ENCODE measurements at places on chromosomes 1 and 21. TPM values are rescaled to one million over a fixed set of nuclear protein-coding genes. Genes with fewer than 3 reads are reported as not detected.

The PPIH gene
- total RNA-seq: 50.1 TPM

The SF3B4 gene
- 7.1 TPM for total RNA-seq

The SPATC1L gene
- total RNA-seq: 5.7 TPM

The SHE gene
- 8.2 TPM for total RNA-seq

The GCSAML gene
- total RNA-seq: 0.09 TPM

The PADI3 gene
- total RNA-seq: not detected

The CFAP74 gene
- not detected for total RNA-seq

The TLR5 gene
- total RNA-seq: 3.8 TPM

The PTPN22 gene
- total RNA-seq: 0.35 TPM

The FOXD2 gene
- 0.22 TPM for total RNA-seq

GRCh38 chr1:179318491-179318890, 24.9 kb downstream of the SOAT1 start:
- no peaks in the 10 kb centered on the region for H3K36me3 ChIP-seq
- H3K27ac ChIP-seq: no peak overlapping the region
- no peaks in the 10 kb centered on the region for H3K4me1 ChIP-seq
- peak; percentile 5 for DNase-seq
- no peak overlapping the region for H3K4me3 ChIP-seq

DNA sequence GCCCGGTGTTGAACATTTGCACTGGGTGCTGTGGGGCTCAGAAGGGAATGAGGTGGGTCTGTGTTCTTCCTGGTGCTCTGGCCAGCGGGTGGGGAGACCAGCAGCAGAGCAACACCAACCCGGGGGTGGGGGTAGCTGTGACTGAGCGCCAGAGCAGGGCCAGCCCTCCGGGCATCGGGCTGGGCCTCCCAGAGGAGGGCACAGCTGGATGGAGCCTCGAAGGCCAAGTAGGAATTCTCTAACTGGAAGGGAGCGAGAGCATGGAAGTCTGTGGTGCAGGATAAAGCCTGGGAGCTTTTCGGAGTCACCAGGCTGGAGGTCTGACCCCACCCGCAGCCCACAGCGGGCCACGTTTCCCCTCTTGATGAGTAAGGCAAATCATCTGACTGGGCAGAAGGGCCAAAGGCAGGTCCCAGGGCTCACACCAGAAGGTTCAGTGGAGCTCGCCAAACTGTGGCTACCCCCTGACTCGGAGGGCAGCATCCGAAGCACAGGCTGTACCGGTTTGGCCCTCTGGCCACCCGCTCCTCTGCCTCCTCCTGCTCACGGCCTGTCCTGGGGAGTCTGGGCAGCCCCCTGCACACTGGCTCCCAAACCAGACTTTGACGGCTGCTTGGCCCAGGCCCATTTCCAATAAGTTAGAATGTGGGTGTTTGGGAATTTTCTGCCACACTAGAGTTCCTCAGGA, 18.8 kb downstream of the SLC1A7 start:
- peaks cover 56% of the 10 kb centered on the region for H3K4me1 ChIP-seq
- no peaks in the 10 kb centered on the region for H3K36me3 ChIP-seq
- peak; percentile 45 for DNase-seq
- H3K27me3 ChIP-seq: no peaks in the 10 kb centered on the region

DNA sequence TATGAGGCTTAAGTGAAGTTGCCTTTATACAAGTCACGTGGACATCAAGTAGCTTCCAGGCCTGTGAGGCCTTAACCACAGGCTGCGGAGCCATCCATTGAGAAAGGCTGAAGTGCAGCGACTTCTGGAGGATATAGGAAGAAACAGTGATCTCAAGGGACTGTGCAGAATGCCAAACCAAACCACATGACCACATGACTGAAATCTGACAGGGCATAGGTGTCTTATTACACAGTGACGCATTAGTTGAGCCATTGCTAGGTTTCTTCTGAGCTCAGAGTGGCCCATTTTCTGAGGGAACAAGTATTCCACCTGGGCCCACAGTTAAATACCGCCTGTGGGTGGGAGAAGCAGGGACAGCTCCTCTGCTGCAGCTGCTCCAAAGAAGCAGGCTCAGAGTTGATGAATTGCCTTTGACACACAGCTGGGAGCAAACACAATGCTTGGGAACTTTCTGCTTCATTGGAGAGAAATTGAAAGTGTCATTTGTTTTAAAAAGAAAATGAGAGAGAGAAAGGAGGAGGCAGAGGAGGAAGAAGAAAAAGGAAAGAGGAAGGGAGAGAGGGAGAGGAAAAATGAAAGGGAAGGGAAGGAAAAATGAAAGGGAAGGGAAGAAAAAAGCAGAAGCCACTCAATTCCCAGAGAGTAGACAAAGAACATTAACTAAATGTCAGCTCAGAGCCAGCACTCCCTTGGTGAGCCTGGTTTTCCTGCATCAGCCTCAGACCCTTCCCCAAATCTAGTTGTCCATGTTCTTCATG, 94.4 kb downstream of the COLGALT2 start:
- H3K27me3 ChIP-seq: no peaks in the 10 kb centered on the region
- no peak overlapping the region for H3K27ac ChIP-seq
- peaks cover 3% of the 10 kb centered on the region for H3K36me3 ChIP-seq
- H3K4me1 ChIP-seq: peaks cover 14% of the 10 kb centered on the region
- peak; percentile 96 for DNase-seq
- no peak overlapping the region for H3K4me3 ChIP-seq

GRCh38 chr1:193342811-193343210, 156.4 kb upstream of the B3GALT2 start:
- no peaks in the 10 kb centered on the region for H3K4me1 ChIP-seq
- no peak overlapping the region for H3K27ac ChIP-seq
- no peak for DNase-seq
- no peaks in the 10 kb centered on the region for H3K27me3 ChIP-seq

DNA sequence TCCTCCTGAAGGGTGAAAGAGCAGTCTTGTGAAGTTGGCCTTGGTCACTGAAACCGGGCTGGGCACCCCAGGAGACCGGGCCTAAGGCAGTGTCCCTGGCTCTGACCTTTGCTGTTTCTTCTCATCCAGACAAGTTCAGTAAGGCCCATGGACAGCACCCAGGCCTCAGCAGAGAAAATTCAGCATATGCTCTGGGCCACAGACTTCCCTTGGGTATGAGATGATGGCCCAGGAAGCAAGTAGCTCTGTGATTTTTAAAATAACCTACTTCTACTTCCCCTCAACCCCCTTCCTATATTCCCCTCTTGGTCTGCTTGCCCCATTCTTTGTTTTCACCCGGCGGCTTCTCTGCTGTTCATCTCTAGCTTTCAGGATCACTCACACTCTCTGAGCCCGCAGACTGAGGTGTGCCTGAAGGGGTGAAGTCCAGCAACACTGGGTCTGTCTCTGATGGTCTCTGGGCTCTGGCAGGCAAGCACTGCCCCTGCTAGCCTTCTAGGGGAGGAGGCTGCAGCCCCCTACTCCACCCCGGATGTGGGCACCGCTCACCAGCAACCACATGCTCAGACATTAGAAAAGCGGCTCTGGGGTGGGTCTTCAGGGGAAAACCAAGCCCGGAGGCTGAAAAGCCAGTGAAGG, 2.9 kb upstream of the GPR25 start:
- peaks cover 14% of the 10 kb centered on the region for H3K4me1 ChIP-seq
- DNase-seq: no peak
- no peak overlapping the region for H3K4me3 ChIP-seq
- no peaks in the 10 kb centered on the region for H3K36me3 ChIP-seq
- H3K27ac ChIP-seq: no peak overlapping the region
- H3K27me3 ChIP-seq: peaks cover 56% of the 10 kb centered on the region

DNA sequence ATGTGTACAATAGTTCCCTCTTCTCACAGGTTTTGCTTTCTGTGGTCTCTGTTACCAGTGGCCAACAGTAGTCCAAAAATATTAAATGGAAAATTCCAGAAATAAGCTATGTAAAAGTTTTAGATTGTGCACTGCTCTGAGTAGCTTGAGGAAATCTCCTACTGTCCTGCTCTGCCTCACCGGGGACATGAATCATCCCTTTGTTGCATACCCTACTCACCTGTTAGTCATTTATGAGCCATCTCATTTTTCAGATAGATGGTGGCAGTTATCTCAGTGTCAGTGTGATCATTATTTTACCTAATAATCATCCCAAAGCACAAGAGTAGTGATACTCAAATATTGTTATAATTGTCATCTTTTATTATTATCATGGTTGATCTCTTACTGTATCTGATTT, 688.1 kb downstream of the PLA2G4A start:
- no peaks in the 10 kb centered on the region for H3K36me3 ChIP-seq
- H3K4me3 ChIP-seq: no peak overlapping the region
- DNase-seq: no peak
- H3K27ac ChIP-seq: no peak overlapping the region
- H3K4me1 ChIP-seq: no peaks in the 10 kb centered on the region

- H3K36me3 ChIP-seq: no peaks in the 10 kb centered on the region
- no peak for DNase-seq
- no peaks in the 10 kb centered on the region for H3K27me3 ChIP-seq
Measured at GRCh38 chr1:172646653-172647052, 12.2 kb upstream of the FASLG start.

- DNase-seq: no peak
- no peaks in the 10 kb centered on the region for H3K4me1 ChIP-seq
- no peak overlapping the region for H3K27ac ChIP-seq
- no peaks in the 10 kb centered on the region for H3K36me3 ChIP-seq
Measured at GRCh38 chr1:174209347-174210187, 50.2 kb downstream of the RABGAP1L start.

GRCh38 chr1:107187399-107187798, 46.6 kb downstream of the NTNG1 start:
- H3K4me3 ChIP-seq: no peak overlapping the region
- no peaks in the 10 kb centered on the region for H3K27me3 ChIP-seq
- no peak overlapping the region for H3K27ac ChIP-seq
- no peaks in the 10 kb centered on the region for H3K36me3 ChIP-seq
- no peaks in the 10 kb centered on the region for H3K4me1 ChIP-seq

DNA sequence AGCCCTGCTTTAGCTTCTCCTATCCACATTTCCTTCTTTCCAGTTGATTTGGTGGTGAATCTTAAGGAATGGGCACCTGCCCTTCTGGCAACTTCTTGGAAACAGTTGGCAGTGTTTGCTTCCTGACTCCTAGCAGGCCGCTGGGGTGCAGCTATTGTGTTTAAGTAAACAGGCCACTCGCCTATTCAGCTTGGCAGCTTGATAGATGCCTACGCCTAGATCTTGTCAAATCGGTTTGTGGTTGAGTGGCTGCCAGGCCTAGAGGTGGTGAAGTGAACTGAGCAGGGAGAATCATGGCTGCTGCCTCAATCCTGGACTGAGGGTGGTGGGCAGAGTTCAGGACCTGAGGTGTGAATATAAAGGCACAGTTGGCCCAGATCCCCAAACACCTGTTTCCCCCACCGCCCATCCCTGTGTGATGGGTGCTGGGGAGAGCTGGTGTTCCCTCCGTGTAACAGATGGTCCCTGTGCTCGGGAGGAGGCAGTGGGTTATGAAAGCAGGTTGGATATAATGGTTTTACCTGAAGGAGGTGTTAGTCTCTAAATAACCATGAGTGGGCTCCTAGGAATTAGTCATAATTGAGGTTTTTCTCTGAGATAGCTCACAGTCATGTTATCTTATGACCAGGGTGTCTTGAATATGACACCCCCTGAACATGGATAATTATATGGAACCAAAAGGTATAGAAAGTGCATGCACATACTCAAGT, 940 bp upstream of the PLA2G2C start:
- no peak overlapping the region for H3K4me3 ChIP-seq
- no peak for DNase-seq
- no peak overlapping the region for H3K27ac ChIP-seq
- peaks cover 16% of the 10 kb centered on the region for H3K4me1 ChIP-seq

GRCh38 chr1:215878843-215879242, 311.7 kb downstream of the KCTD3 start:
- no peaks in the 10 kb centered on the region for H3K27me3 ChIP-seq
- H3K4me3 ChIP-seq: no peak overlapping the region
- H3K4me1 ChIP-seq: no peaks in the 10 kb centered on the region
- no peak overlapping the region for H3K27ac ChIP-seq
- no peaks in the 10 kb centered on the region for H3K36me3 ChIP-seq

GRCh38 chr1:8063298-8064036, 37.4 kb upstream of the ERRFI1 start:
- H3K4me3 ChIP-seq: no peak overlapping the region
- no peaks in the 10 kb centered on the region for H3K36me3 ChIP-seq
- H3K27ac ChIP-seq: no peak overlapping the region
- no peaks in the 10 kb centered on the region for H3K27me3 ChIP-seq
- peaks cover 2% of the 10 kb centered on the region for H3K4me1 ChIP-seq

DNA sequence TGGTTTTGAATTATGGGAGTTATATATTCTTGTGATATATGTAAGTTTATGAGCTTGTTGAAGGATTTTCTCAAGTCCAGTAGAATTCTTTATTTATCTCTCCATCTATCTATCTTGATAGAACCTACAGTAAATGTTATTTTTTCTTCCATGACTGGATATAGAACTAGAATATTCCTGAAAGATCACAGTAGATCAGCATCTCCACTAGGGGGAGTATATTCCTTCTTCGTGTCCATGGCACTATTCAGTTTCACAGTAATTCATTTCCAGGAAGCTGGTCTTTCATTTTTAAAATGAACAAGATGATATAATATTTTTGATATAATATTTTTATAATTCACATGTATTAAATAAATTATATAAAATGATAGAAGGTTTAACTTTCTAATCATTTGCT, 18.8 kb downstream of the TMPRSS15 start:
- H3K27ac ChIP-seq: no peak overlapping the region
- H3K36me3 ChIP-seq: no peaks in the 10 kb centered on the region
- no peaks in the 10 kb centered on the region for H3K4me1 ChIP-seq
- peak; percentile 35 for DNase-seq
- H3K27me3 ChIP-seq: no peaks in the 10 kb centered on the region
- no peak overlapping the region for H3K4me3 ChIP-seq

- no peaks in the 10 kb centered on the region for H3K27me3 ChIP-seq
- no peaks in the 10 kb centered on the region for H3K4me1 ChIP-seq
- no peak overlapping the region for H3K4me3 ChIP-seq
- DNase-seq: no peak
Measured at GRCh38 chr1:210418863-210419650, 90.4 kb downstream of the HHAT start.

DNA sequence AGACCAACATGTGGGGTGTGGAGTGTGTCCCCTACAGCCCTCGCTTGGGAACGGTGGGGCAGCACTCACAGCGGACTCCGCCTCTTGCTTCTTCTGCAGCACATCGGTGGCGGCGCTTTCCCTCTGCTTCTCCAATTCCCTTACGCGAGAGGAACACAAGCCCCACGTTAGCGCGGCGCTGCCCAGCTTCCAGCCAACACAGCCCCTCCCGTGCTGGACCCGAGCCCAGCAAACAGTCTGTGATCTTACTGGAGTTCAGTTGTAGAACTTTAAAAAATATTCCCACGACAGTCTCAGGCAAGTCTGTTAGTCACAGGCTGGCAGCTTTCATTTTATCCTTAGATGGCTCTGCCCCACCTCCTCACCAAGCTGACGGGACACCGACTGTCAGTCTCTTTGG, 13.6 kb downstream of the THAP3 start:
- peaks cover 81% of the 10 kb centered on the region for H3K36me3 ChIP-seq
- H3K27me3 ChIP-seq: no peaks in the 10 kb centered on the region
- peak; percentile 94 for DNase-seq
- H3K4me3 ChIP-seq: no peak overlapping the region

DNA sequence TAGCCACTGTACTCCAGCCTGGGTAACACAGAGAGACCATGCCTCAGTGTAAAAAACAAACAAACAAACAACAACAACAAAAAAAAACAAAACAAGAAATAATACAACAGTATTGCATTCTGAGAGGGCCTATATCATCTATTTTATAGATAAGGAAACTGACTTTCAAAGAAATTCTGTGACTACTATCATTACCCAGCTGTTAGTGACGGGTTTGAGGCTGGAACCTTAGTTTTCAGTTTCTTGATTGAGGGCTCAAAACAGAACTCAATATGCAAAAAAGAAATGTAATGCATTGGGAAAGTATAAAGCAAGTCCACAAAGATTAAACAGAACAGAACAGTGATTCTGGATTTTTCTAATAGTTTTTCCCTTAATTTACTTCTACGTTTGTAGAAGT, 149.4 kb downstream of the NFIA start:
- H3K4me3 ChIP-seq: no peak overlapping the region
- H3K36me3 ChIP-seq: no peaks in the 10 kb centered on the region
- H3K4me1 ChIP-seq: peaks cover 2% of the 10 kb centered on the region
- no peak for DNase-seq
- no peak overlapping the region for H3K27ac ChIP-seq

All from muscle of leg (tissue), 16 donors.